Germinal center (tissue), 1 donor: ENCODE measurements at places on chromosomes 4 and X.

- DNase-seq = no peak
Measured at GRCh38 chr4:17058916-17059741, 160.7 kb upstream of the LDB2 start.

GRCh38 chrX:133530960-133531359, 115.7 kb upstream of the GPC4 start:
- no peak for DNase-seq

- no peak for DNase-seq
Measured at GRCh38 chrX:107686792-107687191, 58.5 kb downstream of the PRPS1 start.

DNA sequence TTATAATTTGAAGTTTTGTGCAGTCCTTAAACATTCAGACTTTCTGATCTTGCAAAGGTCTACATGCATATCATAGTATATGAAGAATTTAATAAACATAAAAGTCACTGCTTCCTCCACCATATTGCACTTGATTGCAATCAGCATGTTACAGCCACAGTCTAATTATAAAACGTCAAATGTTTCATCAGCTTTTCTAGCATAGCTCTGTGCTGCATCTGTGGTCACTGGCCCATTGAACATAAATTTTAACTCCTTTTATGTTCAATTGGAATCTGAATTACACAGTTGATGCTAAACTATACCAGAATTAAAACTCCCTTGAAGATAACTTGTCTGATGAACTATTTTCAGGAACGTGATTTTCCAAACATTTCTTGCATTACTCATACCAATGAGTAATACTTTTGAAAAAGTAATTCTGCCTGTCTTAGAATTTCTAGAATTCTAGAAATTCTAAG, 329.1 kb downstream of the GALNTL6 start:
- DNase-seq = no peak

- DNase-seq = no peak
Measured at GRCh38 chr4:147794787-147795413, 63.0 kb downstream of the ARHGAP10 start.

DNA sequence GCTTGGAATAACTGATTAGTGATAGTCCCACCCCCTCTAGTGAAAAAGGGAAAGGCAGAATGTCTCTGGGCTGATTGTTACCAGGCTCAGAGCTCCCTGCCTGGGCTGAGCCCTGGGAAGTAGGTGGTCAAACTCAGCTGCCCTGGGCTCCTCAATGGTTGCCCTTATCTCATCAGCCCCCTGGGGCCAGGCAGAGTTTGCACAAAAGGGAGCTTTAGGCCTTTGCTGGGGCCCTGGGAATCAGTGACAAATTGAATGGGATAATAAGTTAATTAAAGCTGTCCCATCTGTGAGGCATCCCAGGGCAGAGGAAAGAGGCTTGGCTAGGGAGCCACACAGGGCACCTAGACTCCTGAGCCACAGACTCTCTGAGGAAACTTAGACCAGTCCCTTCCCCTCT, 89.0 kb downstream of the EFNB1 start:
- DNase-seq = no peak

- DNase-seq = no peak
Measured at GRCh38 chrX:47475476-47475875, 7.5 kb downstream of the ZNF41 start.

DNA sequence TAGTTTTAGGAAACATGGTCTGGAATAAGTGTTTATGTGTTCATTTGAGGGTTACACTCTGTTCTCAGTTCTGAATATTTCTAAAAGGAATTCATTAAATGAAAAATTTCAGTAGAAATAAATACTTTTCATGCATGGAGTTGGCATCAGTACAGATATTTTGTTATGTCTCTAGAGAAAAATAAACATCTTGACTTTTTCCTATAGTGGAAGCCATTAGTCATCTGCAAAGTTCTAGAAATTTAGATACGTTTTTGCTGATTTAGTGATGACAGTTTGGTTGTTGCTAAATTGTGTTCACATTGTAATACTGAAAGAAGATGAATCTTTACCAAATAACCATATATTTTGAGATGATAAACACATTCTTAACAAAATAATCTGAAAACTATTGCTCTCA, 268.2 kb upstream of the TEX13A start:
- no peak for DNase-seq

DNA sequence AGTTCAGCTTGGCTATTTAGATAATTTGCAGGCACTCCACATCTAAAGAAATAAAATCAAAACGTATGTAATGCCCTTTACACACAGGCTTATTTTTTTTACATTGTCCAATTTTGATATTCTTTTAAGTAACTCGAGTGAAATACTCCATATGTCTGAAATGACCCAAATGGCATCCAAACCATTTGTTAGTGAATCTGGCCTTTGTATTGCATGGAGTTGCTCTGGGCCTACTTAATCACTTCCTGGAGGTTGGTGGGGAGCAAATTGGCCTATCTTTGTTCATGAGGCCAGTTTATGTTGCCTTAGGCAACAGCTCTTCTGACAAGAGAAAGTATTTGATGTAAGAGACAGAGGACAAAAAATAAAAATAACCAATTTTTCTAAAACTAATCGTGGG, 47.6 kb upstream of the TMEM131L start:
- DNase-seq = no peak

- DNase-seq = no peak
Measured at GRCh38 chr4:148007314-148007760, 275.4 kb downstream of the ARHGAP10 start.

DNA sequence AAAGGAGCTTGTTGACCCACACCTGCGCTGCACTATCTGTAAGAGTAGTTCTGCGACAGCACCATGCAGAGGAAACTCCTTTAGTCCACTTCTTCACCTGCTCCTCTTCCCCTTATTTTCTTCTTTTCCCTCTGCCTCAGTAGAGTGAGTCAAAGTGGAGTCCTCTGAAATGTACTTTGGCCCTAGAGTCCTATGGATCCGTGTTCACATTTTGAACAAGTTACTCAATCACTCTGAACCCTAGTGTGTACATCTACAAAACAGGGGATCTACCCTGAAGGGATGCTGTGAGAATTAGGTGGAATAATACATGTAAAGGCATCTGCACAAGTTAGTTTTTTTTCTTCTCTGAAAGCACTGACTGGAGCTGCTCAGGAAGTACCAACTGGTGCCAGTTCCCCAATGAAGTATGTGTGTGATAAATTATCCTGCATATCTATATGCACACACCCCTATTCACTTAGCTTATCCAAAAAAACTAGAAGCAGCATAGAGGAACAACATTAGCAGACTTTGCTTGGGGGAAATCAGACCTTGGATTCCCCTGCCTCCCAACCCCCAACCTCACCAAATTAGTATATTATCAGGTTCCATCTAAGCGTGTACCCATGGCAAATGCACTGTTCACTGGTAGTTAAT, 118.5 kb upstream of the FAM9C start:
- no peak for DNase-seq

GRCh38 chr4:143486314-143486713, 27.2 kb upstream of the SMARCA5 start:
- DNase-seq = no peak

GRCh38 chr4:87087015-87087414, 133.4 kb downstream of the KLHL8 start:
- DNase-seq = no peak

- DNase-seq = no peak
Measured at GRCh38 chr4:38387819-38388218, 276.2 kb upstream of the KLF3 start.

DNA sequence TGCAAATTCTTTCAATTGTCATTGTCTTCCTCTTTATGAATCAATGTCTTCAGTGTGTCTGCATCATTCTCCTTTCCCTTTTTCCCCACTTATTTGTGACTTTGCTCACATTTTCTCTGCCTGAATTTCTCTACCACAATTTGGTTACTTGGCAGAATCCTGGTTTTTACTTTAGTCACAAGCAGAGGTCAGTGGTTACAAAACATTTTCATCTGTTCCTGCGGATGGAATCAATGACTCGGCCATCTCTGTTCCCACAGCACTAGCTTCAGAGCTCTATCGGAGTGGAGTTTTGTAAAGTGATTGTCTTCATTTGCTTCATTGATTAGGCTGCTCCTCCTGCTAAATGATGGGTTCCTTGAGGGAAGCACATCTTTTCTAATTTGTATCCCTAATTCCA, 501.3 kb upstream of the AADAT start:
- DNase-seq = no peak

- DNase-seq = no peak
Measured at GRCh38 chr4:113784497-113785250, 23.1 kb upstream of the CAMK2D start.

DNA sequence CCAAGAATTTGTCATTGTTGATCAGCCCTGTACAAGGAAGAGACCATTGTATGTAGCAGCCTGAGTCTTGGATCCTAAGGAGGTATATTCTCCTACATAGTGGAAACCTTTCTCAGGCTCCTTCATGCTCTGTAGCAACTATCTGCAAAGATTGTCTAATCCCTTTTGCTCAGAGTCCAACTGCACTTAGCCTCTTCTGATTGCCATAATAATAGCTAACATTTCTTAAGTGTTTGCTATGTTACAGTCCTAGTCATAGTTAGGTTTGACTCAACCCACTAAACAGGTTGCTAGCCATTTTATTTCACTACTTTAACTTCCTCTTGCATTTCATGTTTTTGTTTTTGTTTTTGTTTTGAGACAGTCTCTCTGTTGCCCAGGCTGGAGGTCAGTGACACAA, 50.8 kb upstream of the SLC16A2 start:
- DNase-seq = no peak
